Colonic mucosa (tissue), 4 donors: ENCODE measurements at places on chromosomes 11 and 22. TPM values are rescaled to one million over a fixed set of nuclear protein-coding genes. Genes with fewer than 3 reads are reported as not detected.

Gene PLA2G6
- 24.1 TPM for total RNA-seq

Gene KRTAP5-10
- total RNA-seq = 0.37 TPM

Gene PRRG4
- total RNA-seq = 11.5 TPM

Gene SMIM35
- not detected for total RNA-seq

Gene BEST1
- total RNA-seq = 0.77 TPM

Gene SMC1B
- total RNA-seq = 0.15 TPM

Gene LARGE1
- total RNA-seq = 46.5 TPM

Gene ZNF214
- 1.9 TPM for total RNA-seq

Gene OR2AG2
- 0.47 TPM for total RNA-seq

Gene ANO3
- total RNA-seq = 0.13 TPM

Gene MED17
- 30.9 TPM for total RNA-seq

GRCh38 chr22:23219317-23219716 lies 39.0 kb downstream of the BCR start:
- no peak for DNase-seq

- no peak for DNase-seq
Observed at GRCh38 chr11:1651411-1651980, 21.9 kb downstream of the KRTAP5-5 start.

GRCh38 chr11:110022548-110022947 lies 70.6 kb upstream of the ZC3H12C start:
- no peak for DNase-seq

DNA sequence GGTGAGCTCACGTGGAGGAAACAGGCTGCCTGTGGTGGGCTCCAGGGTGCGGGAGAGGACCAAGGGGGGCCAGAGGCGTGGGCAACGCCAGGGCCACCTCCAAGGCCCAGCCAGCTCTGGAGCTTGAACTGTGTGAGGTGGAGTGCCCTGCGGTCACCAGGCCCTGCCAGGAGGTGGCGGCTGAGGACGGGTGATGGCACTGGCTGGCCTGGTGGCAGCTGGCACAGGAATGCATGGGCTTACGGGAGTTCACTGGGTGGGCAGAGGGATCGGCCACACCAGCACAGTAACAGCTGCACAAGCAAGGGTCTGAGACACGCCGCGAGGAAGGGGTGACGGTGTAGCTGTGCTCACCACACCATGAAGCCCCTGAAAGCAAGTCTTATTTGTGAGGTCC lies 15.8 kb downstream of the TOLLIP start:
- no peak for DNase-seq

DNA sequence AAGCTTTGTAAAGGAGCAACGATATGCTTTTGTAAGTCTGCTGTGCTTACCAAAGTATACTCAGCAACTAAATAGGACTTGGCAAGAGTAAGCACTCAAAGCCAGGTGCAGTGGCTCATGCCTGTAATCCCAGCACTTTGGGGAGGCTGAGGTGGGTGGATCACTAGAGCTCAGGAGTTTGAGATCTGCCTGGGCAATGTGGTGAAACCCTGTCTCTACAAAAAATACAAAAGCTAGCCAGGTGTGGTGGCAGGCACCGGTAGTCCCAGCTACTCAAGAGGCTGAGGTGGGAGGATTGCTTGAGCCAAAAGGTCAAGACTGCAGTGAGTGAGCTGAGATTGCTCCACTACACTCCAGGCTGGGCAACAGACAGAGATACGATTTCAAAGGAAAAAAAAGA lies 67.5 kb downstream of the PAK1 start:
- no peak for DNase-seq

- peak; percentile 25 for DNase-seq
Observed at GRCh38 chr11:113113801-113114704, 152.8 kb downstream of the NCAM1 start.

DNA sequence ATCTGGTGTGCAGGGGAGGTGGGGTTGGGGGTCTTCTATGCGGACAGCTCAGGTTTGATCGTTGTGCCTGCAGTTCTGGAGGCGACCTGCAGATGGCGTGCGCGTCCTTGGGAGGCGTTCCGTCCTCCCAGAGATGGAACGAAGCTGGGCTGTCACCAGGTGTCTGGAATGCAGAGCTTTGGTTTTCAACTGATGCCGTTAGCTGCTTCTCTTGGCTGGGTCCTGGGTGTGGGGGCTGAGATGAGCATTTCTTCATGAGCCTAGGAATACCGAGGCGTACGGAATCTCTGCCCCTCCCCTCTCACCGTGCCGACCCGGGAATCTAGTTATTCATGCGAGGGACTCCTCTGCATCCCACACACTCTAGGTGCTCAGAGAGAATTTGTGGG lies 98.6 kb downstream of the CEP164 start:
- DNase-seq = peak; percentile 74

- DNase-seq = no peak
Observed at GRCh38 chr11:104005234-104005855, 31.1 kb upstream of the DDI1 start.

DNA sequence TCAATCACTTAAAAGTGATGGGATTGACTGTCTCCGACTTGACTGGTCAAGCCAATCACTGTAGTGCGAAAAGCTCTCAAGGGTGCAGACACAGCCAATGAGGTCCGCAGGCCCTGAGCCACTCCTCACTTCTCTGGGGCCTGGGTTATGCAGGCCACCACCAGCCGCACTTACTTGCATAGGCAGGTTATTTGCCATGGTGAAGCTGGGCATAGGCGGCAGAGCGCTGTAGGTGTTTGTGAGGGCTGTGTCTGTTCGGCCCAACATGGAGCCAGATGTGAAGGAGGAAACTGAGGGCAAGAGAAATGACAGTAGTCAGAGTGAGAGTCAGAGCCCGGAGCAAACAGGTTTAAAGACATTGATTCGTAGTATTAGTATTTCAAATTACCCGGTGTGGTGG lies 17.9 kb downstream of the PAX6 start:
- DNase-seq = no peak

- DNase-seq = no peak
Observed at GRCh38 chr11:66326261-66327111, 9.6 kb upstream of the CD248 start.

DNA sequence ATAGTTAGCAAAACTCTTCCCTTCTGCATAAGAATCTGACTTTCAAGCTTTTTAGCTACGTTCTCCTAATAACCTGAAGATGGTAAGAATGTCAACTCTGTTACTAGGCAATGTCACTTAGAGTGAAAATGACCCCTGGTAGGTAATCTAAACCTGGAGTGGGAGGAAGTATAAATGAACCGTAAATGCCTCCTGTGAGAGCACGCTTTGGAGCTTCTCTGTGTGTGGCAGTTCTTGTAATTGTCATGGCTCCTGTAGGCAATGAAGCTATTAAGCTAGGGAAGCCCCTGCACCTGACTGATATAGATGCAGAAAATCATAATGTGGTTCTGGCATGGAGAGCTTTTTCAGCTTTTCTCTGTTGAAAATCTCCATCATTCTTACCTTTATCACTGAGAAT lies 29.4 kb downstream of the CALCA start:
- no peak for DNase-seq

DNA sequence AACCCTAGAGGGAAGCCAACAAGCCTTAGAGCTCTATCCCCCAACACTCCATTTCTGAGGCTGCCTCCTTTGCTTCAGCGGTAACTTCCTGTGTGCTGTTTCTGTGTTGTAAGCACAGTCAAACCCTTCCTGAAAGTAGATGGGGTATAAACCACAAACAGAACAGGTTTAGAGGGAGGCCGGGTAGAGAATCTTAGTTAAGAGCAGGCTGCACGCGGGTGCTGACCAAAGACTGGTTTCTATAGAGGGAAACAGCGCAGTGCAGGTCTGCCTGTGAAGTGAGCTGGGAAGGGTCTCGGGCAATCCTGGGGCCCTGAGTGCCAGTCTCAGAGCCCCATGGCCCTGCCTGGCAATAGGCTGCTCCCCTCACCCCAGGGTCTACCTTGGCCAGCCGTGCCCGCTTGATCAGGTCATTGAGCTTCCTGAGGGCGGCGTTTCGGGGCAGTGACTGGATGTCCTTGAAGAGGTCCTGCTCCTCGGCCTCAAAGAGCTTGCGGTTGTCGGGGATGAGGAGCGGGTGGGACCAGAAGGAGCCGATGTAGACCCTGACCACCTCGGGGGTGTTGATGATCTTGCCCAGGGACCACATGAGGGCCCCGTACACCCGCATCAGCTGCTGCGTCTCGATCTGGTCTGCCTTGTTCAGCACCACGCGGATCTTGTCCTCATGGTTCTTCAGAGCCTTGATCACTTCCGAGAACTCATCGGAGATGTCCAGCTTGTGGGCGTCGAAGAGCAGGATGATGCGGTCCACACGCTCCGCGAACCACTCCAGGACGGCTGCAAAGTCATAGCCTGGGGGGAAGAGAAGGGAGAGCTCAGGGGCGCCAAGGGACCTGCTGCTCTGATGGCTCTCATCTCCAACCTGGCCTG lies 15.3 kb upstream of the CDC42BPG start:
- no peak for DNase-seq

- DNase-seq = no peak
Observed at GRCh38 chr22:40300884-40301672, 45.2 kb upstream of the ADSL start.

- no peak for DNase-seq
Observed at GRCh38 chr11:33177676-33178336, 16.5 kb upstream of the CSTF3 start.

DNA sequence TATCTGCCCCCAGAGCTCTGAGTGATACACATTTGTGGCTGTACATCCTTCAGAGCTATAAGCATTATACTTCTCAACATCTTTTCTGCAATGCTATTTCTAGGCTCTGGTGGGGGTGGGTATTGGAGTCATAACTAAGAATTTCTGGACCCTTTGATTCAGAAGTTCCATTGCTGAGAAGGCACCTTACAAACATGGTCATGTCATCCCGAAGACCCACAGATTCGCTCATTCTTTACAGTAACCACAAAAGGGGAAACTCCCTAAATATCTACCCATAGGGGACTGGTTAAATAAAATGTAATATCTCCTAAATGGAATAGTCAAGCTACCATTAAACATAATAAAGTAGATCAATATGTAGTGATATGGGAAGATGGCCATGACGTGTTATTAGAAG lies 98.8 kb downstream of the PRR5L start:
- no peak for DNase-seq

- peak; percentile 46 for DNase-seq
Observed at GRCh38 chr11:126317756-126318573, 14.1 kb downstream of the DCPS start.

DNA sequence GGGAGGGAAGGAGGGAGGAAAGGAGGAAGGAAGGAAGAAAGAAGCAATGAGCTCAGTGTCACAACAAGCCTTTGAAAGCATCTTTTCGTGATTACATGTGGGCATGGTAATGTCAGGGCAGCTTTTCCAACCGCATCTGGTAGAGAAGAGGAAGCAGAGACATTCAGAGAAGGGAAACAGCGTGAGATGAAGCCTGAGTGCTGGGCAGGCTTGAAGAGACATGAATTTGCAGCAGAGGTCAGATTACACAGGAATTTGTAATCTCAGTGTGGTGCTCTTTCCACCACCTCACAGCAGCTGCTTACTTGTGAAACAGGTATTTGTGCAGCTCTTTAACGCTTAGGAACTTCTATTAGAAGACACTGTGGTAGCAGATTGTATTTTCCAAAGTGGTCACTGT lies 289.5 kb upstream of the C11orf87 start:
- DNase-seq = no peak

GRCh38 chr22:23621082-23621780 lies 10.9 kb downstream of the DRICH1 start:
- peak; percentile 50 for DNase-seq

GRCh38 chr11:47533690-47534151 lies 19.2 kb downstream of the CELF1 start:
- no peak for DNase-seq

- no peak for DNase-seq
Observed at GRCh38 chr22:44100411-44100810, 76.3 kb downstream of the PARVB start.

DNA sequence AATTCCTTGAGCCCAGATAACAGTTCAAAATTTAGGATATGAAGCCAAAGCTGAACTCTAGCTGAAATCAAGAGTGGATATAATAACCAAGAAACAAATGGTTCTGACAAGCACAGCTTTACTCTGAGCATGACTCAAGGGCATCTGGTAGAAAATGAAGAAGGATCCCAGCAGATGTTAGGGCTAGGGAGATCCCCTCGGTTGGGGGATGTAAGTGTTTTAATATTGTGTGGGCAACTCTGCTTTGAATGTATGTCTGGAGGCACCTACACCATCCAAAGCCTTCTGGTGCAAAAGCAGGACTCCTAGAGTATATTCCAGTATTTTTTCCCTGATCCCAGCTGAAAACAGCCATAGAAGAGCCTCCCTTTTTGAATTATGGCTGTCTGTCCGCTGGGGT lies 61.7 kb downstream of the FLI1 start:
- no peak for DNase-seq

DNA sequence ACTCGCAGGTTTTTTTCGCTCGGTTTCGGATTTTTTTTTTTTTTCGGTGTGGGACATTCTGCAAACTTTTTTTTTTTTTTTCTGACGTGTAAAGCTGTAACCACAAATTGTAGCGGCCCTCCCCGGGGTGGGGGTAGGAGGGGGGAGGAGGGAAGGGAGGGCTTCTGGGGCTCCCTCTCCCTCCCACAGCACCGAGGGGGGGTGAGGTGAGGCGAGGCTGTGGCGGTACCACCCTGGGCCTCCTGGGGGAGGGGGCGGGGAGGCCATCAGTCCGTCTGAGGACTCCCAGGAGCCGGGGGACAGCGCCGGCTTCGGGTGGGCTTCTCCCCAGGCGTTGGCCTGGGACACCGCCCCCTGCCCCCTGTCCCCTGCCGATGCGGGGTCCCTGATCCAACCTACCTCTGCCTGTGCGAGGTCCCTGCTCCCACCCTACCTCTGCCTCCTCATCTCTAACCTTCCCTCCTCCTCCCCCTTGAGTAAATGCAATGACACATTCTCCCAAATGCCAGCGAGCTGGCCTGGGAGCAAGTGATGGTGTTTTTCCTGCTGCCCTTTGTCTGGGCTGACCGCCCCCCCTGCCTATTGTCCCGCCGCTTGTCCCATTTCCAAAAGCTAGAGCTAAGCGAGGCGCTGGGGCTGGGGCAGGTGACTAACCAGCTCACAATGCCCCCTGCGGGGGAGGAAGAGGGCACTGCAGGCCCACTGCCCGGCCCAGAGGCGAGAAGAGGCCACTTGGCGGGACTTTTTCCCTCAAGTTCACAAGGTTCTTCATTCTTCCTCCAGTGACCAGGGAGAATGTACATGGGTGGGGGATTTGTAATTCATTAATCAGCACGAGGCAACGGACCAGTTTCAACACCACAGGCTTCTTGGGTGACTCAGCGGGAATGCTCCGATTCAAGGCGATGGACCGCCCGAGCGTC lies 511 bp upstream of the CLCF1 start:
- DNase-seq = peak; percentile 79

DNA sequence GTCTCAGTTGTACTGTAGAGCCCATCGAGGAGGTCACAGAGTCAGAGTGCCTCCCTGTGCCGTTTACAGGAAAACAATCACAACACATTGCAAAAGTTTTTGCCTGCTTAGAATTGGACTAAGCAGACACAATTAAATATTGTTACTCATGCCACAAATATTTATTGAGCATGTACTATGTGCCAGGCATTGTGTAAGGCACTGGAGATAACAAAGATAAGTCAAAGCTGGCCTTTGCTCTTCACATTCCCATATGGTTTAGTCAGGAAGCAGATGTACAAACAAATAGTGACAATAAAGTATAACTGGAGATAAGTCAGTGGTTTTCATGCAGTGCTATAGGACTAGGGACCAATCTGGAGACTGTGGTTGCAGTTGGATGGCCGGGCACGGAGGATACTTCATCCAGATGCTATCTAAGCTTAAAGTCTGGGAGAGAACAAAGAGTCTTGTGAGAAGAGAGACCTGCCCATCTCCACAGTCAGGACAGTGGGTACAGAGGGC lies 550.7 kb downstream of the INSC start:
- DNase-seq = peak; percentile 14

GRCh38 chr11:58616594-58616993 lies 5.9 kb upstream of the CNTF start:
- no peak for DNase-seq
